ENCODE measurements at places on chromosomes 2 and 18. TPM values are rescaled to one million over a fixed set of nuclear protein-coding genes. Genes with fewer than 3 reads are reported as not detected.

- no peak for DNase-seq
Measured at GRCh38 chr2:20650393-20650876, 463 bp downstream of the HS1BP3 start.

DNA sequence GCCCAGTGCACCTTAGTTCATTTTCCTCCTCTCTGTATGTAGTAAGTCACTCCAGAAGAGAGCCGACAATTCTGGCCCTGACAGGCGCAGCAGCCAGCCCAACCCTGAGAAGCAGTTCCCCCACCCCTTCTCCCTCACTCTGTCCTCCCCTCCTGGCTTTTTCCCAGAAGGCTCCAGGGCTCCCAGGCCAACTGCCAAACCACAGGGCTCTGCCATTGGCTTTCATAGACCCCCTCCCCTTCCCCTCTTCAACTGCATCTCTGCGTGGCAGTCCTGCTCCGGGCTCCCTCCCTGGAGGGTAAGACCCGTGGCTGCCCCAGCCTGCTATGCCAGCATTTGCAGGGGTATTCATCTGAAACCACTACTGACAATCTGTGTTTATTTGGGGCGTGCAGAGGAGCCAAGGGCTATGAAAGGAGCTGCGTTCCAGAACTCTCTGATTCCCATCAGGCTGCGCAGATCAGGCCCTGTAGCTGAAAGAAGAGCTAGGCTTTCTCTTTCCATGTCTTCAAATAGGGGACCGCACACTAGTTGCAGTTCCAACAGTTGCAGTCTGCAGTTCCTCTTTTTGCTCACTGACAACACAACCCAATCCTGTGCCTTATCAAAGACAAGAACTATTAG, 388.6 kb upstream of the TNP1 start:
- peak; percentile 90 for DNase-seq

HOXD8 gene
- polyA plus RNA-seq = 45.0 TPM

- no peak for DNase-seq
Measured at GRCh38 chr18:77911971-77912605, 662.4 kb downstream of the GALR1 start.
